ENCODE measurements at places on chromosomes 2 and 18.

GRCh38 chr2:160063879-160064612 is 1.6 kb upstream of the PLA2R1 start:
- DNase-seq: no peak

GRCh38 chr2:123916531-123916930 is 108.6 kb upstream of the CNTNAP5 start:
- DNase-seq: no peak

DNA sequence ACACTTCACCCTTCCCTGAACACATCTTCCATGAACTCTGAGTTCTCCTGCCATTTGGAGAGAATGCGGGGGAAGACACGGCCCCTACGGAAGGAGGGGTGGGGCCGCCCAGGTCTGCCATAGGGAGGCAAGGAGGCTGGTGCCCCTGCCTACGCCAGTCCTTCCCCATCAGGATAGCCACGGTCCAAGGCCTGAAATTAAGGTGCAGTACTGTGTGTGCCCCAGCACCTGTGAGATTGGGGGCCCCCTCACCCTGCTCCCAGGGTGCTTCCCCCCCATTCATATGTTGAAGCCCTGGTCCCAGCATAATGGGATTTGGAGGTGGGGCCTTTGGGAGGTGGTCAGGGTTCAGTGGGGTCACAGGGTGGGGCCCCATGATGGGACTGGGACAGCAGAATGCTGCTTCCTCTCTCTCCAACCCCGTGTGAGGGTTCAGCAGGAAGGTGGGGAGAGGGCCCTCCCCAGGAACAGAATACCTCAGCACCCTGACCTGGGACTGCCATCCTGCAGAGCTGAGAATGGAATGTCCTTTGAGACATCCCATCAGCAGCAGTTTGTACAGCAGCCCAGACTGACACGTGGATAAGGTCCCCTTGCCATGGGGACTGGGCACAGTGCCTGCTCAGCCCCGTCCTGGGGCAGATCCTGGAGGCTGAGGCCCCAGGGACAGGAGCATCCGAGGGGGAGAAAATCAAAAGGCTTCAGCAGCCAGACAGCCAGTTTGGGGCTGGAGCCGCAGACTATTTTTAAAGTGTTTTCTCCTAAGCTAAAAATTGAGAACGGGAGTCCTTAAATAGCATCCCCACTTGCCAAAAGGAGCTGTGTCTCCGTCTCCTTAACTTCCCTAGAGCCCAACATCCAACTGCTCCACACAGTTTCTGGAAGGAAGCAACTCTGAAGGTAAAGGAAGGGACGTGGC is 105.1 kb downstream of the NDUFA10 start:
- no peak for DNase-seq

GRCh38 chr2:147482111-147482895 is 362.5 kb upstream of the ACVR2A start:
- DNase-seq: no peak

- no peak for DNase-seq
Measured at GRCh38 chr2:181308766-181309515, 148.2 kb upstream of the ITGA4 start.

DNA sequence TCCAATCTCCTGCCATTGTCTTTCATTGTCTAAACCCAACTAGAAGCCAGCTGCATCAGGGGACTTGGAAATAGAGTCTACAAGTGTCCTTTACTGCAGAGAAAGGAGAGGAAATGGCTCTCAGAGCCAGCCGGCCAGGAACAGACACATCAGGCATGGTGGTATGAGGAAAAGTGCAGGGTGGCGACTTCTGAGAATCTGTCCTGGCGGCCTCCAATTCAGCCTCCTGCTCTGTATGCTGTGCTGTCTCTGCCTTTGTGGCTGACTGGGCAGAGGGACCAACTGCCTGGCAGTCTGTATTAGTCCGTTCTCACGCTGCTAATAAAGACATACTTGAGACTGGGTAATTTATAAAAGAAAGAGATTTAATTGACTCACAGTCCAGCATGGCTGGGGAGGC is 36.8 kb upstream of the AQP4 start:
- DNase-seq: no peak

DNA sequence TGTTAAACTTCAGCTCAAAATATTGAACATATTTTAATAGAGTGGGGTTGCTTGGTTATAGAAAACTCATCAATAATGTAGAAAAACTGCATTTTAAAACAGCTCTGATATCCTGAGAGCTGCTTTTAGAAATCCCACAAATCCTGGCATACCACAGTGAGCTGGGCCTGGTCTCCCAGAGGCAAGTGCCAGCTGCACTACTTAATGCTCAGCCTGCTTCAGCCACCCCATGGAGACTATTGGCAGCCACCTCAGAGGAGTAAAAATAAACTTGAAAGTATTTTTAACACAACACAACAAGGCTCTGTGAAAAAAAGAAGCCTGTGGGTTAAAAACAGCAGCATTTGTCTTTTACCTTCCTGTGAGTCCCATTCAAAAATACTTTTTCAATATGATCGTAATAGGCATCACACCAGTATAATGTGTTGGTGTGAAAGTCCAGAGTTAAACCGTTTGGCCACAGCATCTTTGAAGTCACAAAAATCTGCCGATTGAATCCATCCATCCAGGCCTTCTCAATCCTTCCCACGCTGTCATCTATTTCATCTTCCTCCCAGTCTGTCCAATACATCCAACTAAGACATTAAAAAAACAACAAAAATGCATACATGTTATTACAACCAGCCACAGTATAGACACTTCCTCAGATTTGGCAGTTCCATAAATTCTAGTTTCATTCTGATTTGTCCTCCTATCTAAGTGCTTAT is 1115.3 kb downstream of the LRP1B start:
- DNase-seq: no peak

- no peak for DNase-seq
Measured at GRCh38 chr18:60984510-60984909, 348.7 kb upstream of the CDH20 start.

- no peak for DNase-seq
Measured at GRCh38 chr18:70319187-70319586, 30.3 kb downstream of the SOCS6 start.

DNA sequence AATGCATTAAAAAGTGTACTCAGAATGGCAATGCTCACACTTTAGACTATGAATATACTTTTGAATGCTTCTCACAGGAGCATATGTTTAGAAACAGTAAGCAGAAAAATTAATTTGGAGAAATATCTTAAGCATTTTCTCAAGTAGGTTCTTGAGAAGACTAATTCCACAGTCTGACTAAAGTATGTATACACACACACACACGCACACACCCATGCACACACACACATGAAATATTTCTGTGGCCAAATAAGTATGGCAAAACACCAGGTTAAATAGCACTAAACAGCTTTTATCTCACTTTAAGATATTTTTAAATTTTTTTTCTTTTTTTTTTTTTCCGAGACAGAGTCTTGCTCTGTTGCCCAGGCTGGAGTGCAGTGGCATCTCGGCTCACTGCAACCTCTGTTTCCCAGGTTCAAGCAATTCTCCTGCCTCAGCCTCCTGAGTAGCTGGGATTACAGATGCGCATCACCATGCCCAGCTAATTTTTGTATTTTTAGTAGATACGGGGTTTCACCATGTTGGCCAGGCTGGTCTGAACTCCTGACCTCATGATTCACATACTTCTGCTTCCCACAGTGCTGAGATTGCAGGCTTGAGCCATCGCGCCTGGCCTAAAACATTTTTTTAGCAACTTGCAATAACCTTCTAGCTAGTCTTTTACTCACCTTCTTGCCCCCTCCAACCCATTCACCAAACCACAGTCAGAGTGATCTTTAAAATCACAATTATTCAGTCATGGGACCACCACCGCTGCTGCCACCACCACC is 67.5 kb upstream of the SCG2 start:
- no peak for DNase-seq

- DNase-seq: no peak
Measured at GRCh38 chr2:221961561-221961960, 337.2 kb downstream of the PAX3 start.

DNA sequence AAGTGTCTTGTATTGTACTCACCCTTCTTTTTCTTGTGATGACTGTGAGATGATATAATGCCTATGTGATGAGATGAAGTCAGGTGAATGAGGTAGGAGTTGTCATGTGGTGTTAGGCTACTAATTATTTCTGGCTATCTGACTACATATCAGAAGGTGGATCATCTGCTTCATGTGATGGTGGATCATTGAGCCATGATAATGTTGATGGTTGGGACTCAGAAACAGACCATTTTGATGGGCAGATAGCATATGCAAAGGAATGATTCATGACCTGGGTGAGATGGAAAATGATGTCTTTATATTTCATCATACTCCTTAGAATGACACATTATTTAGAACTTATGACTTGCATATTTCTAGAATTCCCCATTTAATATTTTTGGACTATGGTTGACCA is 19.5 kb downstream of the ANKRD30B start:
- no peak for DNase-seq

DNA sequence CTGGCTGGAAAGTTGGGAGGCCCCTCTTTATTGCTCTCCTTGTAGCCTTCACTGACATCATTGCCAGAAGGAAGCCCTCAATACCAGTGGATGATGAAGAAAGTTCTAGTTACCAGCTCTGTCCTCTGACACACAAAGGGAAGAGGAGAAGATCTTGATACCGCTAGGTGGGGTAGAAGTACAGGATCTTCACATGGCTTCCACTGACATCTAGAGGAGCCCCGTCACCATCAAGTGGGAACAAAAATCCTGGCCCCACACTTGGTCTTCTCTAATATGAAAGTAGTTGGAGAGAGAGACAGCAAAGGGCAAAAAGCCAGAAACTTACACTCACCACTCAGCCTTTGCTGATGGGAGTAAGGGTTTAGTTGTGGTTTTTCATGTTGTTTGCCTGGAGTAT is 12.4 kb downstream of the XIRP2 start:
- DNase-seq: no peak

DNA sequence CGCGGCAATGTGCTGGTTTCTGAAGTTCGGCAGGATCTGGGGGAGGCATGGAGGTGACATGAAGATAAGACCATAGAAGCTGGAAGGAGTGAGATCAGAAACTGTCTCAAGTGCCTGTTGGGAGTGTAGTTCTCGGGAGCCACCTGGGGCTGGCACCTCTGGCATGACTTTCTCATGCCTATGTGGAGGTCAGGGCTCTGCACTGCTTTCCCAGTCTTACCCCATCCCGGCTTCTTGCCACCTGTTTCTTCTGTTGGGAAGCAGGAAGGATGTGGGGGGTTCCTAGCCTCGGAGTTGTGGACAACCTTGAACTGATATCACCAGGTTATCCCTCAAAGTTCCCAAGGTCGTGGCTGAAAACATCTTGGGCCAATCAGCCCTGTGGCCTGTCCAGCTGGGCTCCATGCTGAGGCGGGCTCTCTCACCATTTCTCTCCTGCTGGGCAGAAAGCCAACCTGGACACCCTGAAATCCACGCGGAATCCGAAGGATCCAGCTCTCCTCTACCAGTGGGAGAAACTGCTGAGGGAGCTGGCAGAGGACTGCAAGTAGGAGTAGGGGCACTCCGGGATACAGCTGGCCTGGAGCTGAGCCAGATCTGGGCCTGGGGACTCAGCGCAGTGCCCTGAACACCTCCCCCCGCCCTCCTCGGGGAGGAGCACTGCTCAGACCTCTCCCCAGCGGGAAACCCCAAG is 42.5 kb downstream of the FER1L5 start:
- DNase-seq: no peak

GRCh38 chr18:35968278-35968880 is 4.1 kb upstream of the RMP24 start:
- no peak for DNase-seq

- no peak for DNase-seq
Measured at GRCh38 chr2:185050804-185051203, 452.5 kb downstream of the ZNF804A start.

- no peak for DNase-seq
Measured at GRCh38 chr2:241203218-241204009, 14.9 kb downstream of the ANO7 start.
